ENCODE measurements at places on chromosomes 1 and 21.

DNA sequence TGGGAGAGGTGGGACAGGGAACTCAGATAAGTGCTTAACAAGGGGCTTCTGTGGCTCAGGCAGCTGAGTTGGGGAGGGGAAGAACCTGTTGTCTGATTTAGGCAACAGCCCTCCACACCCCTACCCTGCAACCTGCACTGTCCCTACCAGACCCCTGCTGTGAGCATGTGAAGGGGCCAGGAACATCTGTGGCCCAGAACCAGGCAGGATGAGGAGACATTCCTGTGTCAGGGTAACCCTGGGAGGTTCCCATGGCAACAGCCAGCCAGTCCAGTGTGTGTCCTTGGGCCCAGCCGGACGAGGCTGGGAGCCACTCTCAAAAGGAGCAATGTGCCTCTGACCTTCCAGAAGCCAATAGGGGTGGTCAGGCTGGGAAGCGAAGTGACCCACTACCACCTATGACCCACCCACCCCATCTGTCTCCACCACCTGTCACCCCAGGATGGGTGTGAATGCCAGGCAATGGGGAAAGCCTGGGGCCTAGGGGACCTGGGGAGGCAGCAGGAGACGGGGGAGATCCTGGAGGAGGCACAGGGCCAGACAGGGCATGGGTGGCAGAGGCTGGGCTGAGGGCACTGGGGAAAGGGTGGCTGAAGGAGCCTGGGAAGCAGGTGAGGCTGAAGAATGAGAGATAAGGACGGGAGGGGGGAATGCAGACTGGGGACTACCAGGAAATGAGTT, 5.0 kb upstream of the PMVK start:
- DNase-seq, result no peak

DNA sequence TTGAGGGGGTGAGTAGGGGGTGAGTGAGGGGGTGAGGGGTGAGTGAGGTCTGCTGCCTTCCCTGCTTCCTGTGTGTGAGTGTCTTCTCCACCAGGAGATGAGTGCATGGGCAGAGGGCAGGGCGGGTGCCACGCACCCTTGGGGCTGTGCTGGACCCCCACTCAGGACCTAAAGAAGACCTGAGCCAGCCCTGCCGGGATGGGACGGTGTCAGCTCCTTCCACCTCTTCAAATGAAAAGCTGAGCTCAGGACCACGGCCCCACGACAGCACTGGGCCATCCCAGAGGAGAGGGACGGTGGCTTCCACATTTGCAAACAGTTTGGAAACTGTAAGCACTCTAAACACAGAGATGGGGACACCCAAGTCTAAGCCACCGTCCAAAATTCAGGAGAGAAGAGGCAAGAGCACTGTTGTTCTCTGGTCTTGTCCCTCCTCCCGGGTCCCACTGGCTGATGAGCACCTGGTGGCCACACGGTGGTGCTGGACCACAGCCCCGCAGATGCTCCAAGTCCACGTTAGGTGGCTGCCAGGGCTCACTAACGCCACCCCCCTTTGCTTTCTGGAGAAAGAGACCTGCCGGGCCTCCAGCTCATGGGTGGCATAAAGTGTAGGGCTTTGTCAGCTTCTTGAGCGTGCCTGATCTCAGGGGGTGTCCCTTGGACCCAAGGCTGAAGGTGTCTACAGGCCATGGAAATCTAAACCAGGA, 32.1 kb downstream of the TMPRSS2 start:
- no peak for DNase-seq

GRCh38 chr21:18298228-18298627, 53.6 kb downstream of the CHODL start:
- DNase-seq, result no peak

GRCh38 chr1:94043738-94044289, 77.1 kb downstream of the ABCA4 start:
- DNase-seq, result no peak

GRCh38 chr1:99429754-99430153, 165.5 kb downstream of the PLPPR4 start:
- no peak for DNase-seq

- no peak for DNase-seq
Measured at GRCh38 chr1:147337040-147337630, 94.7 kb downstream of the CHD1L start.

GRCh38 chr1:243597383-243597782, 252.7 kb downstream of the AKT3 start:
- no peak for DNase-seq

GRCh38 chr1:55813618-55814017, 598.5 kb upstream of the USP24 start:
- no peak for DNase-seq

- DNase-seq, result no peak
Measured at GRCh38 chr1:237736372-237737029, 154.2 kb downstream of the ZP4 start.

DNA sequence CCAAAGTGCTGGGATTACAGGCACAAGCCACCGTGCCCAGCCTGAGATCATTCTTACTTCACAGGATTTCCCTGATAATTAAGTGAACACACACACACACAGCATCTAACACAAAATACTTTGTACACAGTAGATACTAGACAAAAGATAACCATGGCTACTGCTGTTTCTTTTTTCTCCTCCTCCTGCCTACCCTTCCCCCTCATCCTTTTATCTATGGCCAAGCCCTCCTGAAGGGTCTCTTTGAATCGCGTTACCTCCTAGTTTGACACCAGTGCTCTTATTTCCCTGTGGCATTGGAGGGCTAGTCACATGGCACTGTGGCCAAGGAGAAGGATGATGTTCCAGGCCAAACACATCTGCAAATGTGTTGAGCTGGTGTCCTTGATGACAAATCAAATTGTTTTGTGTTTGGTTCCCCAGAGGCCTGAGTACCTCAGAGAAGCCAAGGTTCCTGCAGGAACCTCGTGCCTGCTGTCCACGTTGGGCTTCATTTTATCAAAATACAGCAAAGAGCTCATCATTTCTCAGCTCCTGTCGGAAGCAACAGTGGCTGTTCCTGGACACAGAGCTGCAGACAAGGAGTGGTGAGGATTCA, 20.6 kb downstream of the NDUFS5 start:
- no peak for DNase-seq

- DNase-seq, result no peak
Measured at GRCh38 chr1:18727956-18728355, 97.3 kb downstream of the PAX7 start.

DNA sequence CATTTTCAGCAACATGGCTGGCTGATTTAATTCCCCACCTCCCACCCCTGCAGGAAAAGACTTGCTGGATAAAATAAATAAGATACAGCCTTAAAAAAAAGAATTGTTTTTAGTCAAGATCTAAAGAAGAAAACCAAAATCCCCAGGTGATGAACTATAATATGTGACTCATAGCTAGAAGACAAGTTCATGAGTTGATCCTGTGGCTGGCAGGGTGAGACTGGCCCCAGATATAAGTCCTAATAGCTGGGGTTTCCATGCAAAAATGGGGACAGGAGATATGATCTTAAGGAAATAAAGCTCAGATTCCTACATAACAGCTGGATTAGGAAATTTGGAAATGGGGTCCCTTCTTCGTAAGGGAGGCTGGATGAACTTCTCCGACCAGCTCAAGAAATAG, 21.9 kb upstream of the RGSL1 start:
- no peak for DNase-seq

GRCh38 chr1:193348091-193348768, 161.8 kb upstream of the B3GALT2 start:
- DNase-seq, result no peak

GRCh38 chr1:245690946-245691541, 536.3 kb downstream of the KIF26B start:
- no peak for DNase-seq

DNA sequence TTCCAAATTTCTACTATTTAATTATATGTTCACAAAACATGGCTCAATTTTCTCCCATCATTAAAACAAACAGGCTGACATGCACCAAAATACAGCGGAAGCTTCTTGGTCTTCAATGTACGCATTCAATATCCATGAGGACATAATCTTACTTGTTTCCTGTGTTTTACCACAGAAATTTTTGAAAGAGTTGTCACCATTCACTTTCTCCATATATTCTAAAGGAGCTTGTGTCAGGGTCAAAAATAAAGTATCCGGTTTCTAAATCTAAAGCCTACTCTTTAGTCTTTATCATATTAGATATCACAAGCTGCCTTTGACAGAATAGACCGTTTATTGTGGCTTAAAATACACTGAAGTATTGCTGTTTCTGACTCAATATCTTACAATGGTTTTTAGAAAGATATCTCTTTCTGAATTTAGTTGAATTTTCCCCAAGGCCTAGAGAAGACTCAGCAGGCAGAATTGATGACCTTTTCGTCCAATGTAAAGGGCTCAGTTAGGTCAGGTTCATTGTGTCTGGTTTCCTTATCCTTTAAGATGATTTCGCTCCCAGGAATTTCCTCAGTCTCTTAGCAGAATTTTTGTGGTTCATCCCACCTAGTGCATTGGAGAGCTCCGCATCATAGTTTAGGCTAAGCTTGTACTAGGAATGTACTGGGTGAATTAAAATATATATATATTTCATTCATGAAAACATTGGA, 717.2 kb downstream of the NCAM2 start:
- no peak for DNase-seq

DNA sequence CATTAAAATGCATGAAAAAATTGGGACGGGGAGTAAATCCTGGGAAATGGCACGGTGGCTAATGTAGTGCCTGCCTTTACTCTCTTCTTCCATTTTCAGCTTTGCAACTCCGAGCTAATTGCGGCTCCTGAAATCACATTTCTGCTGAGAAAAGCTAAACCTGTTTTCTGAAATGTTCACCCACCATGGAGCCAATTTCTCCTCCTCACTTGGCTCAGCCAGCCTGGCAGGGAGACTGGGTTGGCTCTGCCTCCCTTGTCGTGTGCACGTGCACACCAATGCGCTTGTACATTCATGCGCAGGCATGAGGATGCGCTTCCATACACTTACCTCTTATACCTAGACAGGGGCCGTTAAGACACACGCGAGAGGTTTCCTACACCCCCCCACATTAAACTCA, 165.4 kb downstream of the PLXNA2 start:
- DNase-seq, result no peak

DNA sequence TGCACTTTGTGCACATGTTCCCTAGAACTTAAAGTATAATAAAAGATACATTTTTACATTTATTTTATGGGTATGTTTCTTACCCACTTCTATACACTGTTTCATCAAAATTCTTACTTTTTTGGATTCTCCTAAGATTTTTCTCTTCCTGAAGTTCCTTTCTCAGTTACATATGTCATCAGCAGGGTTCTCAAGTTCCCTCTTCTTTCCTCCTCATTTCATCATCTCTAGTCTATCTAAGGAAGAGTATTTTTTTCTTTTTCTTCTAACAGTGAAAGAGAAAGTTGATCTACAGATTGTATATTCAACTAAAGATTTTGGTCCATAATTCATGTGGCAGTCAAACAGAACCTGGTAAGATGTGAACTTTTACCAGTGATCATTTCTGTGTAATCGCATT, 41.2 kb upstream of the CYYR1 start:
- no peak for DNase-seq

- no peak for DNase-seq
Measured at GRCh38 chr1:173451981-173452380, 25.2 kb upstream of the PRDX6 start.

GRCh38 chr1:26784886-26785285, 2.9 kb upstream of the PIGV start:
- no peak for DNase-seq

- no peak for DNase-seq
Measured at GRCh38 chr21:17472182-17472581, 40.7 kb upstream of the CXADR start.

GRCh38 chr1:153728305-153729066, 636 bp downstream of the INTS3 start:
- peak; percentile 7 for DNase-seq

DNA sequence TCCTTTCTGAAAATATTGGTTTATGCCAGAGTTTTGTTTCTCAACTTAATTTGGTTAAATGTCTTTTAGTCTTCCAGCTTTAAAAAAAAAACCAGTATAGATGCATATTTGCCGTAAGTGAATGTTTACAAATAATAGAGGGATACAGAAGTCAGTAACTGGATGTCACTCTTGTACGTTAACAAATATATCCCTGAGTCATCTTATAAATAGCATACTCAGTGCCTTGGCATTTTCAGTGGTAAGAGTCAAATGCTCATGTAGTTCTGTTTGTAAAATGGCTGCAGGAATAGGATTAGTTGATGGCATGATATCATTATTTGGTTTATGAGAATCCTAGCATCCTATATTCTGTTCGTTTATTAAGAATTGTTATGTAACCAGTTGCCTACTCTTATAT, 55.4 kb downstream of the SPEN start:
- DNase-seq, result no peak

- no peak for DNase-seq
Measured at GRCh38 chr1:194298007-194298598, 1111.7 kb upstream of the B3GALT2 start.

GRCh38 chr1:156308078-156308477, 9.0 kb upstream of the VHLL start:
- no peak for DNase-seq

DNA sequence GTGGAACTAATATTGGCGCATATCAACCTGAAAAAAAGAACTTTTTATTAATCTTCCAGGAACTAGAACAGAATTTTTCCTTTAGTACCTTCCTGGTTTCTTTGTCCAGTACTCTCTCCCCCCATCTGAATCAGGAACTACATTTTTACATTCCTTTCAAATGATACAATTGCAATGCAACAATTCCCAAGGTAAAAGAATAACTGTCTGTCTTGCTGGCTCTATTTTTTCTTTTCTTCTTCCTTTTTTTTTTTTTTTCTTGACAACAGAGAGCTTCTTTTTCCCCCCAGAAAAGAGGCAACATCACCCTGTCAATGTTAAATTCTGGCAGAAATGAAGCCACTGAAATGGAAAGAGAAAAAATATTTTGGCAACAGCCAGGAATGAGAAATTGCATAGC, 4.5 kb upstream of the CD101 start:
- DNase-seq, result no peak

GRCh38 chr1:177190308-177190970, 19.7 kb downstream of the BRINP2 start:
- DNase-seq, result no peak

GRCh38 chr1:28078680-28079626, 9.5 kb downstream of the EYA3 start:
- no peak for DNase-seq

DNA sequence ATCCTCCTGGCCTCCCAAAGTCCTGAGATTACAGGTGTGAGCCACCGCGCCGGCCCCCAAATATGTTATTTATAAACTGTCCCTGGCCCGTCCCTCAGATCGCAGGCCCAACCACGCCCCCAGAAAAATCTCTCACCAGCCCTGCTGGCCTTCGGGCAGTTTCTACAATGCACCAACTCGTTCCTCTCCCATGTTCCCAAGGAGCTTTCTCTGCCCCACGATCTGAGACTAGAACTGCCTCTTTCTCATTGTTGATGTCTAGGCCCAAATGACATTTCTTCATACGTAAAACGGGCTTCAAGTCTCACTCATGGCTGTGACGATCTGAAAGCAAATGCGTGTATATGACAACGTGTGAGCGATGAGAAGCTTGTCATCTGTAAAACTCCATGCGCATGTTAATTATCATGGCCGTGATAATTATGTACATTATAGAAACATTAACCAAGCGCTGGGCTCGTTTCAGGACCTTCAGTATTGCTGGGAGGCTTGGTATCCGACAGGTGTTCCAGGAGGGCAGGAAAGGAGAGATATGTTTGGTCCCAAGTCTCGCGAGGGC, 748 bp upstream of the NIPAL3 start:
- DNase-seq, result no peak

Data from stimulated activated CD8-positive, alpha-beta memory T cell treated with anti-CD3 and anti-CD28 coated beads, Interleukin-15, amount 100 ng/mL, for 24 hours (primary cell).